ENCODE measurements at places on chromosomes 12 and 14.
A peak's percentile ranks its signal among the peaks of the same experiment; 100 is the strongest.

DNA sequence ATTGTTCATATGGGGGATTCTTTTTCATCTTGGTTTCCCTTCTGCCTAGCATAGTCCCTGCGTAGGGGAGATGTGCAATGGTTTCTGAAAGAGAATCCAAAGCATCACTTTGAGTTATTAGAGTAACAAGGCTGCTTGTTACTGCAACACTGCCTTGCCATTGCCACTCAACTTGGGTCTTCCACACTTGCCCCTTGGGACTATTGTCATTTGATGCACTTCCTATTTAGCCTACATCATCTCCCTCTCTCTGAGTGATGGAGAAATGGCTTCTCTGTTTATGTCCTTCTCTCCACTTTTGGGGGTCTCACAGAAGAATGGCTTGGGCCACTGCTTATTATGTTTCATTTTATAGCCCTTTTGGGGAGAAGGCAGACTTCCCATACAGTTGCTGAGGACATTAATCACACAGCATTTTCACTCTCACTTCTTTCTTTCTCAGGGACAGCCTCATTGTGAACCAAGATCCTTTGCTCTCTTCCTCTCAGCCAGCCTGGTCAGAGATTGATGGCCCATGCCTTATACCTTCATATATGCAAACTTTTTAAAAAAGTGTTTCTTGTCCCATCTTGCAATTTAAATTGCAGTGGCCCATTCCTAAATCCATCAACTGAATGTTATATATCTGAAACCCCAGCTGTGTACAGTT, 50.8 kb upstream of the POC1B start:
- DNase-seq, result no peak

DNA sequence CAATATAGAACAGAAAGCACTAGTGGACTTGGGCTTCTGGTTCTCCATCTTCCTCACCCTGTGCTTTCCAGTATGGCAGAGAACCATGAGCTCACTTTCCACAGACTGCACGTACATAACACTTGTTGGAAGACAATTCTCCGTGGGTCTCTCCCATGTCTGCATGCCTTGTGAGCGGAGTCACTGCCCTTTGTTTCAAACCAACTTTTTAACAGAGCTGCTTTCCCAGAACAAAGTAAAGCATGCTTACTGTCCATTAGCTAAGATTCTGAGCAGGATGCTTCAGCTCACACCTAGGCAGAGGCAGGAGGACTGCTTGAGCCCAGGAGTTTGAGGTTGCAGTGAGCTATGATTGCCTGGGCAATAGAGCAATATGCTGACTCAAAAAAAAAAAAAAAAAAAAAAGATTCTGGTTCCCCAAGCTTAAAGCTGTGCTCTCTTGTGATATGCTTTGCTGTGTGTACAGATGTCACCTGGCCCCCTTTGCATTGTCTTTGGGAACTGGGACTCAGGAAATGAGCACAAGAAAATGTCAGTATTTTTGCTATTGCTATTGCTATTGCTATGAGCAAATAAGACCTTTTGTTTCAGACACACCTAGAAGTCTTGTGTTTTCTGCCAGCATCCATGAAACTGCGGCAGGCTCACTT, 54.6 kb upstream of the PTGR2 start:
- no peak for DNase-seq

GRCh38 chr12:108729612-108730364, 1.5 kb downstream of the CORO1C start:
- no peak for DNase-seq

- peak; percentile 24 for DNase-seq
These were observed 36.9 kb upstream of the PRMT8 start for GRCh38 chr12:3453990-3454680.

DNA sequence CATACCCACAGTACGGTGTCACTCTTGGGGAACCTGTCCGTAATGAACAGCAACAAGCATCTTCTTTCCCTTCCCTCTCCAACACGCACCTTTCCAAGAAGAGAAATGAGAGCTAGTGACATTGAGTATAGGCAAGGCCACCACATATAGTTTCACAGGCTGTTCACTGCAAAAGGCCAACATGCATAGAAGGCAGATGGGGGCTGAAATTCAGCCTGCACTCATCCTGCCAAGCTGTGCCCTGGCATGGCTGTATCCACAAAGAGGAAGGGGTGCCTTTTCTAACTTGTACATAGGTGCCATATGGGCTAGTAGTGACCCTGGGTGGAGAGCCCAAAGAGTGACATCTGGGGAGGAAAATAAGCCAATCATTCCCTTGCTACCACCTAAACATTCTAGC, 169.6 kb downstream of the ZFP36L1 start:
- DNase-seq, result no peak

DNA sequence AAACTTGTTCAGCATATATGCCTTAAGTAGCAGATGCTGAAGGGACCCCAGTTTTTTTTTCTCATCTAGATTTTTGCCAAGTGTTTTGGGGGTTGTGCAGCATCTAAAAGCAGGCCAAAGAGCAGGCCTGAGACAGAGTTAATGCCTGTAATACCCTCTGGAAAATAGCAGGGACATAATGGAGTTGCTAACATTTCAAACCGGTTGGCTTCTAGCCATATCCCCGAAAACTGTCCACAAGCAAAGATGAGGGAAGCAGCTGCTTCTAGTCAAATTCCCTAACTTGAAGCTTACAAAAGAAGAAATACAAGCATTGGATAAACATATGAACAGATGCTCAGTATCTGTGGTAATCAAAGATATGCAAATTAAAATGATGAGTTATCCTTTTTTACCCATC, 52.1 kb upstream of the AEBP2 start:
- no peak for DNase-seq

GRCh38 chr12:51017452-51017851, 8.7 kb downstream of the SLC11A2 start:
- DNase-seq, result no peak

GRCh38 chr12:81759190-81760051, at the start of gene PPFIA2:
Gene PPFIA2 (minus strand): TSS chr12:81759350.
- peak; percentile 5 for DNase-seq

- no peak for DNase-seq
These were observed 15.3 kb upstream of the NTF3 start for GRCh38 chr12:5416571-5416970.

- DNase-seq, result peak; percentile 71
These were observed 631 bp downstream of the PPM1H start for GRCh38 chr12:62934239-62934798.

DNA sequence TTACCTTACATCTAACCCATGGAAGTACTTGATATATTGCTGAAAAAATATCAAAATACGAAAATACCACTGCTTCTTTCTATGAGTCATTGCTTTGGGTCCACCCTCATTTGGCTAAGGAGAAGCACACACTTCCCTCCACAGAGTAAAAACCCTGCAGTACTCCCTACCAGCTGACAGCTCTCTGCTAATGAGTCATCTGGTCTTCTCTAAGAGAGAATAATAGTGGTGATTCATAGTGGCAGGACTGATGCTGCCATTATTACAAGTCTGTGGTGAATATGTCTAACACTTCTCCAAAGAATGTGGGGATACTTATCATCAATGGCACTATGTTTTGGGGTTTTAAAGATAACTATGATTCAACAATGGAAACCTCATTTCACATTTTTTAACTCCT, 90.7 kb downstream of the PPFIA2 start:
- peak; percentile 35 for DNase-seq

GRCh38 chr14:69427596-69427995, 29.1 kb downstream of the SLC39A9 start:
- DNase-seq, result no peak

GRCh38 chr14:37078131-37078530, 94.3 kb downstream of the SLC25A21 start:
- DNase-seq, result no peak

GRCh38 chr14:90049390-90049789, 12.4 kb upstream of the KCNK13 start:
- DNase-seq, result no peak

DNA sequence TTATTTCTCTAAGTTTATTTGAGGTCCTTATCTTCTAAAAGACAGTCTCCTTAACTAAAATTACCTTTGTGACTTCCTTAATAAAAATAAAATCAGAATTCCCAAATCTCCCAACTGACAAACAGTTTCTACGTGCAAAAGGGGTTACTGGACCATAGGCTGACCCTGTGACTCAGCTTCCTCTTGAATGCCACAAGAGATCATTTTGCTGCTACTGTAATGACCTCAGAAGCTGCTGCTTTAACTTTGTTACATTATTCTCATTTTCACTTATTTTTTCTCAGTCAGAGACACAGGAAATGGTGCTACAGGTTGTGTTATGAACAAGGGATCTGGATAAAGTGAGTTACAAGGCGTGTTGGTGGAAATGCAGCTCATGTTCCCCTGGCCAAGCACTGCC, 132.2 kb upstream of the TMTC2 start:
- DNase-seq, result no peak

DNA sequence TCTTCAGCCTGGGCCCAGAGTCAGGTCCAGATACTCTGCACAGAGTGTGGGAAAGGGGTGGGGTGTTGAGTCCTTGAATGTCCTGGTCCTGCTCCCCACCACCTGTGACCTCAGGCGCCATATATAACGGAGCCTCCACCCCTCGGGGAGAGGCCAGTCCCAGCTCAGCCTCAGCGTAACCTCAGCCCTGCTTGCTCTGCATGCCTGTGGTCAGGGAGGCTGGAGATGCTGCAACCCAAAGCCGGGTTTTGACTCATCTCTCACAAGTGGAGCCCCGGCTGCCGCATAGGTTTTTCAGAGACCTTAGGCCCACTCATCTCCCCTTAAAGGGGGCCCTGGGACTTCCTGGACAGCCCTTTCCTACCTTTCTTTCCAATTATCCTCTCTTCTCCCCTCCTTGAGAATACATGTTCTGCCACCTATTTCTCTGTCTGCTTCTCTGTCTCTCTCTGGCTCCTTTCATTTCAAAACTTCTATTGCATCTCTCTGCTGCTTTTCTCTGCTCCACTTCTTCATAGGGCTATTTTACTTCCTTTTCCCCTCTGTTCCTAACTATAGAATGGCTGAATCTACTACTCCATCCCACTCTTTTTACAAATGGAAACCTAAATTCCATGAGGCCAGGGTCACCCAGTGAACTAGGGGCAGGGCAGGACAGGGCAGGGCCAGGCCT, 1.2 kb downstream of the ITGB7 start:
- DNase-seq, result peak; percentile 93

- DNase-seq, result no peak
These were observed 33.0 kb upstream of the PRMT8 start for GRCh38 chr12:3458041-3458440.
